CD4-positive, CD25-positive, alpha-beta regulatory T cell (primary cell): ENCODE measurements at places on chromosomes 5 and 9. TPM values are rescaled to one million over a fixed set of nuclear protein-coding genes. Genes with fewer than 3 reads are reported as not detected.

Gene MYOZ3
- polyA plus RNA-seq: not detected

Gene ANKRD31
- 0.48 TPM for polyA plus RNA-seq

Gene PCDHA12
- polyA plus RNA-seq: not detected

Gene TSSK1B
- not detected for polyA plus RNA-seq

Gene PDZD2
- polyA plus RNA-seq: 0.25 TPM

Gene RASEF
- polyA plus RNA-seq: not detected

Gene CNTNAP3
- polyA plus RNA-seq: not detected

Gene LPAR1
- polyA plus RNA-seq: not detected

Gene EQTN
- not detected for polyA plus RNA-seq

Gene NIPAL4
- 0.15 TPM for polyA plus RNA-seq

Gene TEX48
- not detected for polyA plus RNA-seq

Gene WNK2
- not detected for polyA plus RNA-seq

Gene KIF20A
- 0.60 TPM for polyA plus RNA-seq

Gene CDX1
- polyA plus RNA-seq: not detected

Gene SCGB3A1
- polyA plus RNA-seq: not detected

Gene EDIL3
- polyA plus RNA-seq: not detected

Gene SPINK1
- not detected for polyA plus RNA-seq

Gene HINT2
- polyA plus RNA-seq: 104 TPM

Gene CMYA5
- polyA plus RNA-seq: not detected

Gene KCNV2
- not detected for polyA plus RNA-seq

Gene RNF208
- polyA plus RNA-seq: not detected

Gene MORN5
- not detected for polyA plus RNA-seq

Gene FASTKD3
- polyA plus RNA-seq: 11.5 TPM

Gene LCN15
- polyA plus RNA-seq: not detected

Gene HTR4
- not detected for polyA plus RNA-seq

Gene WDR38
- not detected for polyA plus RNA-seq

Gene CYLC2
- not detected for polyA plus RNA-seq

Gene SLIT3
- polyA plus RNA-seq: not detected

Gene PTPN3
- 0.03 TPM for polyA plus RNA-seq

Gene CACFD1
- polyA plus RNA-seq: 1.4 TPM

Gene TMEM215
- not detected for polyA plus RNA-seq

Gene CD72
- polyA plus RNA-seq: 1.1 TPM

Gene C9orf153
- polyA plus RNA-seq: not detected

Gene F12
- polyA plus RNA-seq: 0.16 TPM

Gene CDH12
- not detected for polyA plus RNA-seq

Gene GABRA6
- not detected for polyA plus RNA-seq

Gene RNF183
- not detected for polyA plus RNA-seq

Gene COL15A1
- polyA plus RNA-seq: 0.06 TPM

Gene PCDH1
- polyA plus RNA-seq: 2.6 TPM

Gene ANKRD33B
- polyA plus RNA-seq: 0.30 TPM

Gene NEUROG1
- polyA plus RNA-seq: not detected

Gene DCANP1
- not detected for polyA plus RNA-seq

Gene FRRS1L
- not detected for polyA plus RNA-seq

Gene ATG12
- 119 TPM for polyA plus RNA-seq
